ENCODE measurements at places on chromosomes 7 and 10.

DNA sequence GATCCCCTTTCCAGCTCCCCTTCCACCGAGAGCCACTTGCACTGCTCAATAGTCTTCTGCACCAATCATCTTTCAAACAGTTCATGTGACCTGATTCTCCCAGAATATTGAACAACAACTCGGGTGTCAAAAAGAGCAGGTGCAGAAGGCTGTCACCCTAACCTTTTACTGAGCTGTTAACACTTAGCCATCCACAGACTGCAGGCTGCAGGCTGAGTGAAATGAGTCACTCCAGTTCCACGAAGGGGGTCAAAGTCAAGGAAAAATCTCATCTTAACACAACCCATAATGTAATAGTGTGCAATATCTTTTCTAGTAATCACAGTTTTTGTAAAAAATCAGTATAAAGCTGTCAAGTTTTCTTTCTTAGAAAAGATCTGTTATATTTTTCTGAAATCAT is 63.1 kb downstream of the MTPAP start:
- DNase-seq, result no peak

GRCh38 chr10:18449611-18450026 is 201.8 kb downstream of the NSUN6 start:
- DNase-seq, result no peak

- peak; percentile 87 for DNase-seq
Observed at GRCh38 chr7:46955531-46955930, 626.4 kb downstream of the TNS3 start.

- no peak for DNase-seq
Observed at GRCh38 chr7:108201766-108202165, 71.6 kb upstream of the LAMB4 start.

DNA sequence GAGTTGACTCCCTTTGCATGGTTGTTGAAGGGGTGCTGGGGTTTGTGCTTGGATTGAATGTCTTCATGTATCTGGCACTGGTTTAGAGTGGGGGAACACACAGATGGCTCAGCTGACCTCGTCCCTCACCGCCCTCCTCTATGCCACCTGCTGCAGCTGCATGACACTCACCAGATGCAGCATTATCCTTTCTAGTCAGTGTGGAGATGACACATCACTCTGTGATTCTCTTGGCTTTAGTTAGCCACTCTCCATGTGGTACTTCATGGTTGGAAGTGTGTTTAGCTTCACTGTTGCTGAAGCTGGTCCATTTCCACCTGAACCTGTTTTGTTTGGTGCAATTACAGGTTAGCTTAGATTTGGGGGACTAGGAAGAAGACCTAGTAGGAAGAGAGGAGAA is 56.3 kb upstream of the BMPER start:
- no peak for DNase-seq

DNA sequence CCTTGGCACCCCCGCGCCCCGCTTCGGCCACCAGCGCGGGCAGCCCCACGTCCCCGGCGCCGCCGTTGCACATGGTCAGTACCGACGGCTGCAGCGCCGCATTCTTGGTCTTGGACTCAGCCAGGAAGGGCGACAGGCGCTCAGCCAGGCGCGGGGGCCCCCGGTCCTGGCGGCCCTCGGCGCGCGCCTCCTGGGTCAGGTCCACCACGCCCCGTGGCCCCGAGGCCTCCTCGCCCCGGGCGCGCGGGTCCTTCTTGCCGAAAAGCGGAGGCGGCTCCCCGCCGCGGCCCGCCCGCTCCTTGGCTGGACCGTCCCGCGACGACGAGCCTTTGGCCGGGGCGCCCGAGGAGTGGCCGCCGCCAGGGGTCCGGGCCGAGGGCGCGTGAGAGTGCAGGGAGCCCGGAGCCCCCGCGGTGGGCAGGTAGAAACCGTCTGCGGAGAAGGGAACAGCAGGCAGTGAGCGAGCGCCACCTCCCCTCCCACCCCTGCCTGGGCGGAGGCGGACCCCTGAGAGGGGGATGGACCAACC is 34.7 kb downstream of the TNRC18 start:
- DNase-seq, result no peak

DNA sequence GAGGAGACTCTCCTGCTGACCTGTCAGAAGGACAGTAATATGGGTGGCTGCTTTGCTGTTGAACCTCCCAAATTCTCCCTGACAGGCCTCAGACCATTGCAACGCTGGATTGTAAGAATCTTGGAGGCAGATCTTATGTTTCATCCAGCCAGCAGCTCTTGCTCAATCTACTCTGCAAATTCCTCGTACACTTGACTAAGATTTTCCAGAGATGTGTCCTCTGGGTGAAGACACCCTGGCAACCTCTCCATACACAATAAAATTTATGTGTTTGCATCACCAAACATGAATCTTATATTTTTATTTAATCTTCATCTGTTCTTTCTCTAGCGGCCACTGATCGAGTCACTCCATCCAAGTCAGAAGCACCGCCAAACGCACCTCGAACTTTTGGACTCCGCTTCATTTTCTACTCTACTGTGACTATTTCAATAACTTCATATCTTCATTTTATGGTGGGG is 623.1 kb downstream of the ACTR3B start:
- no peak for DNase-seq

DNA sequence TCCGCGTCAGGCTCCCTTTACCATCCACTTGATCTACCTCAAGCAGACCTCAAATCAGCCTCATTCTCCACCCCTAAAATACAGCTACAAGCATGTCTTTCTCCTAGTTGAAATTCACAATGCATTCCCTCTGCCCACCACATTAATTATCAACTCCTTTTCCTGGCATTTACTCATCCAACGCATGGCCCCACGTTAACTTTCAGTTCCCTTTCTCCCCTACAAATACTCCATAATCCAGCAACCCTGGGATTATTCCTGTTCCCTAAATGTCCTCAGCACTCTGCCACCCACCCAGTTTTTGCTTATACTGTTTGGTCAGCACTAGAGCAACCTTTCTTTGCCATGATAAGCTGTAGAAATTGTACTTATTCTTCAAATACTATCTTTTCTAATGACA is 5.7 kb upstream of the VIM start:
- no peak for DNase-seq

GRCh38 chr7:80480566-80480965 is 31.3 kb downstream of the GNAT3 start:
- DNase-seq, result no peak

DNA sequence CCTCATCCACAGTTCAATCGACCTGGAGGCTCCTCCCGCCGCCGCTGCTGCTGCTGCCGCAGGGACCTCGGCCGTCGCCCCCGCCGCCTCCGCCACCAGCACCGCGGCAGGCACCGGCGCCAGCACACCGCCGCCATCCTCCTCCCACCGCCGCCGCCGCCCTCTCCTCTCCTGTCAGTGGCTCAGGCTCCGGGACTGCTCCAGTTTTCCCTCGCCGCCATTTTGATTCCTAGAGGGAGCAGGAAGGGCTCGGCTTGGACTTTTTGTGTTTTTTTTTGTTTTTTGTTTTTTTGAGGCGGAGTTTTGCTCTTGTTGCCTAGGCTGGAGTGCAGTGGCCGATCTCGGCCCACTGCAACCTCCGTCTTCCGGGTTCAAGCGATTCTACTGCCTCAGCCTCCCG is 3.0 kb upstream of the MCM10 start:
- no peak for DNase-seq

- DNase-seq, result no peak
Observed at GRCh38 chr7:159064816-159065510, 79.7 kb downstream of the VIPR2 start.

GRCh38 chr7:79403451-79403850 is 50.0 kb downstream of the MAGI2 start:
- DNase-seq, result no peak

- no peak for DNase-seq
Observed at GRCh38 chr10:84265418-84265817, 20.6 kb downstream of the RGR start.

DNA sequence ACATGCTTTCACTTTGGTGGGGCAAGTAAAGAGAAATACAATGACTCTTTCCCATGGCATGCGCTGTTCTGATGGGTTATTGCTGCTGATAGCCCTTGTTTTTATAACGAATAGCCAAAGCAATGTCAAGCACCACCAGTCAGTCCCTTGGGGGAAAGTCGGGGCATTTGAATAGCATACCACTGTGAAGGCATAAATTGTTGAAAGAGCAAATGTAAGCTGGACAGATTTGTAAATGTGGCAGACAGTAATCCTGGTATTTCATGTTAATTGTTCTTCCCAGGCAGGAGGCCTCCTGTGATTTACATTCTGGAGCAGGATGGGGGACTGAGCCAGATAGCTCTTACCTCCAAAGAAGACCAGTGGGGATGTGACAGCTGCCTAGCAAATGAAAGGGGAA is 293.3 kb downstream of the ADRA2A start:
- DNase-seq, result no peak

DNA sequence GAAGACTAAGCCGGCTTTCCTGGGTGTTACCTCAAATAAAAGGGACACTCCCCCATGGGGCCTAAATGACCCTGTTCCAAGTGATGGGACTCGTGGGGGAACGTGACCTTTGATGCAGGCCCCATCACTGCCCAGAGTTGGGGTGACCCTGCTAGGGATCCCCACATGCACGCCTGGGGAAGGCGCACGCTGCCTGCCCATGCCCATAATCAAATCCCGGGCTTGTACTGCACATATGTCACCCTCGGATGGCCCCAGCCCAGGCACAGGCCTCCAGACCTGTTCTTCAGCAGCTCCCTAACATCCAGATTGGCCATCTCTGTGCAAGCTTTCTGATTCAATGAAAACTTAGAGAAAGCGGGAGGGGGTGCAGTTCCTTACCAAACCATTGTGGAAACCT is 14.7 kb downstream of the EBF3 start:
- no peak for DNase-seq

DNA sequence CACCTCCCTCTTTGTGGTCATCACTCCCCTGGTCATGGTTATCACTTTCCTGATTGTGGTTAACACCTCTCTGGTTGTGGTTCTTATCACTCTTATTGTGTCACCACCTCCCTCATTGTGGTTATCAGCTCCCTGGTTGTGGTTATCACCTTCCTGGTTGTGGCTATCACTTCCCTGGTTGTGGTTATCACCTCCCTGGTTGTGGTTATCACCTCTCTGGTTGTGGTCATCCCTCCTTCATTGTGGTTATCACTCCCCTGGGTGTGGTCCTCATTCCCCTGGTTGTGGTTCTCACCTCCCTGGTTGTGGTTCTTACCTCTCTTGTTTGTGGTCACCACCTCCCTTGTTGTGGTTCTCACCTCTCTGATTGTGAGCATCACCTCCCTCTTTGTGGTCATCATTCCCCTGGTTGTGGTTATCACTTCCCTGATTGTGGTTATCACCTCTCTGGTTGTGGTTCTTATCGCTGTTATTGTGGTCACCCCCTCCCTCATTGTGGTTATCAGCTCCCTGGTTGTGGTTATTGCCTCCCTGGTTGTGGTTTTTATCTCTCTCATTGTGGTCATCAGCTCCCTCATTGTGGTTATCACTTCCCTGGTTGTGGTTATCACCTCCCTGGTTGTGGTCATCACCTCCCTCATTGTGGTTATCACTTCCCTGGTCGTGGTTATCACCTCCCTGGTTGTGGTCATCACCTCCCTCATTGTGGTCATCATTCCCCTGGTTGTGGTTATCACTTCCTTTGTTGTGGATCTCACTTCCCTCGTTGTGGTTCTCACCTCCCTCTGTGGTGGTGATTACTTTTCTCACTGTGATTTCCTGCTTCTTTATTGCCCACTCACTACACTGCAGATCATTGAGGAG is 106.7 kb downstream of the GPR26 start:
- no peak for DNase-seq

DNA sequence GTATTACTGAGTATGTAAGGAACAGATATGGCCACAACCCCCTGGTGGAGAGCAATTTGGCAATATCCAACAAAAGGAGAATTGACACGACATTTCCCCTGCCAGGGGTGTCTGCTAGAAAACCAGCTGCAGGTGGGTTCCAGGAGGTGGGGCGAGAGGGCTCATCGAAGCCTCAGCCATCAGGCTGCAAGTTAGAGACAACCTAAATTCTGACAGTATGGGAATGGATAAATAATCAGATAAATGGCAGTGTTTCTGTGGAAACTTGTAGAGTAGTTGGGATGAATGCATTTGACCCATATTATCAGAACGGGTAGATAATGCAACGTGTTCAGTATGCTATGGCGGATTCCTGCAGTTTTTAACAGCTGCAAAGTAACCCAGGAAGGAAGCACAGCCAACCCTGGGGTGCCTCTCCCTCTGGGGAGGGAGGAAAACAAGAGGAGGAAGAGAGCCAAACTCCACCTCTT is 3.5 kb downstream of the TMEM273 start:
- no peak for DNase-seq

GRCh38 chr7:28315565-28316410 is 96.5 kb upstream of the CREB5 start:
- DNase-seq, result peak; percentile 69

DNA sequence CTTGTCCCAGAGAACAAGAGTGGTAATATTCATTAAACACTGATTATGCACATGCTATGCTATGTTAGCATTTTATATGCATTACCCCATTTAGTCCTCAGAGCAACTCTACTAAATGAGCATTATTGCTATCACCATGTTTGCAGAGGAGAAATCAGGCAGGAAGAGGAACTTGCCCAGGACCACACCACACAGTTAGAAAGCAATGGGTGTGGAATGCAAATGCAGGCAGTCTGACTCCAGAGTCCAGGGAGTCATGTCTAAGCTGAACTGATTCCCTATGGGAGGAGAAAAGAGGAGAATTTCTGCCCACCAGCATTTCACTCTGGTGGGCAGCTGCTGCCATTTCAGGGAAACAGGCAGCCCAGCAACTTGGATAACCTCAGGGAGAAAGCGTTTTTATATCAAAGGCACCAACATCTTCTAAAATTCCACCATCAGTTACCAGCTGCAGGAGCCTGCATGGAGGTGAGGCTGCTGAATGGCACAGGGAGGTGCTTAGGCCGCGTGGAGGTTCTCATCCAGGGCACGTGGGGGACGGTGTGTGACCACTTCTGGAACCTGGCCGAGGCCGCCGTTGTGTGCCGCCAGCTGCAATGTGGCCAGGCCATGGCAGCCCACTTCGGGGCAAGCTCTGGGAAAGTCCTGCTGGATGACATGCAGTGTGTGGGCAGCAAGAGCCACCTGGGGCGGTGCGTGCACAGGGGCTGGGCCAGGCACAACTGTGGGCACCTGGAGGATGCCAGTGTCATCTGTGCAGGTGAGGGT is 68.2 kb upstream of the C10orf120 start:
- no peak for DNase-seq

GRCh38 chr7:32298408-32299132 is 191.6 kb downstream of the LSM5 start:
- no peak for DNase-seq

DNA sequence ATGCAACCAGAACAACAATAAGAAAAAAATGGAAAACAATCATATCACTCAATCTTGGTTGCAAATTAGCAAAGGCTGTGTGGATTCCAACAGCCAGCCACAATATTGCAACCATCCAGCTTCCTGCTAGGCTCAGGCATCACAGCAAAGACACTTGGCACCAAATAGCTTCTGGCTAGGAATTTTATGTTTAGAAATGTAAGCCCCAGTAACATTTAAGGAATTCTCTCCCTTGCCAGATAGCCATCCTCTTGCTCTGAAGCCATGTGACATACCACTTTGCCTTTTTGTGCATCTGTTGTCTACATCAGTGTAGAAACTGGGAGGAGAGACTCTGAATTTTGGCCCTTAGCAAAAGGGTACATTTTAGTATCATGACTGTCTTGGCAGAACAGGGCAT is 22.2 kb downstream of the MKX start:
- peak; percentile 83 for DNase-seq

GRCh38 chr10:124151466-124152095 is 58.2 kb upstream of the CHST15 start:
- no peak for DNase-seq

Measured in fibroblast of skin of left quadriceps (primary cell).